ENCODE measurements at places on chromosomes 12 and 14. TPM values are rescaled to one million over a fixed set of nuclear protein-coding genes. Genes with fewer than 3 reads are reported as not detected.

- DNase-seq = no peak
Measured at GRCh38 chr14:37013078-37013477, 159.3 kb downstream of the SLC25A21 start.

- DNase-seq = no peak
Measured at GRCh38 chr12:120453977-120454376, 7.7 kb downstream of the GATC start.

The C12orf54 gene
- polyA plus RNA-seq = 5.3 TPM

The RNF10 gene
- polyA plus RNA-seq = 95.3 TPM

The PTMS gene
- 390 TPM for polyA plus RNA-seq

The SLC17A8 gene
- polyA plus RNA-seq = not detected

The ETNK1 gene
- polyA plus RNA-seq = 6.5 TPM

The EML1 gene
- 2.2 TPM for polyA plus RNA-seq

Measured in foreskin keratinocyte (primary cell).